ENCODE measurements at places on chromosomes 16 and 17.

- DNase-seq: no peak
Observed at GRCh38 chr17:46869296-46869695, 17.9 kb downstream of the WNT9B start.

GRCh38 chr16:28258567-28258966, 33.8 kb upstream of the SBK1 start:
- no peak for DNase-seq

GRCh38 chr17:42548070-42548837, 4.5 kb upstream of the HSD17B1 start:
- DNase-seq: peak; percentile 66

GRCh38 chr17:45575126-45575885, 84.8 kb upstream of the PLEKHM1 start:
- no peak for DNase-seq

GRCh38 chr17:55177855-55178217, 86.9 kb upstream of the HLF start:
- DNase-seq: no peak

- DNase-seq: no peak
Observed at GRCh38 chr16:81524382-81524781, 79.8 kb downstream of the CMIP start.

DNA sequence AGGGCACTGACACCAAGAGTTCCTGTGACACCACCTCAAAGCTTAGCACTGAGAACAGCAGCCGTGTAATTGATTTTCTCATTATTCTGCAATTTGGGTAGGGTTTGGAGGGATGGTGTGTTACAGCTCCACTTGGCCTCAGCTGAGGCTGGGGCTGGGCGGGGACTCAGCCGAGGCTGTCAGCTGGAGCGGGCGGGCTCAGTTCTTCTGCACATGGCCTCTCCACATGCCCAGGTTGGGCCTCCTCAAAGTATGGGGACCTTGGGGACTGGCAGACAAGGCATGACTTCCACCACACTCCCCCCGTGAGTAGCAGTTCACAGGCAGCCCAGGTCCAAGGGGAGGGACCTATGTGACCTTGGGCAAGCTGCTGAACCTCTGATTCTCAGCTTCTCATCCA, 171.5 kb downstream of the IRF8 start:
- no peak for DNase-seq

DNA sequence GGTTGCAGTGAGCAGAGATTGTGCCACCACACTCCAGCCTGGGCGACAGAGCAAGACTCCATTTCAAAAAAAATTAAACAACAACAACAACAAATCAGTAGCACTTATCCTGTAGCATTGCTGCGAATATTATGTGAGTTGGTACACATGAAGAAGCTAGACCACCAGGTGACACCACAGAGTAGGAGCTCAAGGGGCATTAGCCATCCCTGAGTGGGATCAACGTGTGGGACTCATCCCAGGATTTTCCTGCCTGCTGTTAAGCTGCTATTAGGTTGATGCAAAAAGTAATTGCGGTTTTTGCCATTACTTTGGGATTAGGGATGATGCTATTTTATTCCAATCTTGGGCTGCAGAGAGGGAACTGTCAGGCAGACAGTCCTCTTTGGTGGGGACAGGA, 47.2 kb downstream of the OTOA start:
- DNase-seq: no peak

GRCh38 chr17:30341703-30342249, 7.9 kb upstream of the TMIGD1 start:
- DNase-seq: no peak

- DNase-seq: no peak
Observed at GRCh38 chr16:57825298-57826044, 23.2 kb upstream of the KIFC3 start.

DNA sequence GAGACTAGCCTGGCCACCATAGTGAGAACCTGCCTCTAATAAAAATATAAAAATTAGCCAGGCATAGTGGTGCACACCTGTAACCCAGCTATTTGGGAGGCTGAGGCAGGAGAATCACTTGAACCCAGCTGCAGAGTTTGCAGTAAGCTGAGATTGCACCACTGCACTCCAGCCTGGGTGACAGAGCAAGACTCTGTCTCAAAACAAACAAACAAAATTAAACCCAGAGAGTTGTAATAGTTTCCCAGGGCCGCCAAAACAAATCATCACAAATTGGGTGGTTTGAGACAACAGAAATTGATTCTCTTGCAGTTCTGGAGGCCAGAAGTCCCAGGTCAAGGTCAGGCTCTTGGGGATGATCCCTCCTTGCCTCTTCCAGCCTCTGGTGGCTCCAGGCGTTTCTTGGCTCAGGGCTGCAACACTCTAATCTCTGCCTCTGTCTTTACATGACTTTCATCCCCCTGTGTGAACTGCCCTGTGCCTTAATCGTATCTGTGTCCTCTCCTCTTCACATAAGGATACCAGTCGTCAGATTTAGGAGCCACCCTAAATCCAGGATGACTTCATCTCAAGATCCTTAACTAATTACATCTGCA, 100.3 kb upstream of the NOL11 start:
- no peak for DNase-seq

DNA sequence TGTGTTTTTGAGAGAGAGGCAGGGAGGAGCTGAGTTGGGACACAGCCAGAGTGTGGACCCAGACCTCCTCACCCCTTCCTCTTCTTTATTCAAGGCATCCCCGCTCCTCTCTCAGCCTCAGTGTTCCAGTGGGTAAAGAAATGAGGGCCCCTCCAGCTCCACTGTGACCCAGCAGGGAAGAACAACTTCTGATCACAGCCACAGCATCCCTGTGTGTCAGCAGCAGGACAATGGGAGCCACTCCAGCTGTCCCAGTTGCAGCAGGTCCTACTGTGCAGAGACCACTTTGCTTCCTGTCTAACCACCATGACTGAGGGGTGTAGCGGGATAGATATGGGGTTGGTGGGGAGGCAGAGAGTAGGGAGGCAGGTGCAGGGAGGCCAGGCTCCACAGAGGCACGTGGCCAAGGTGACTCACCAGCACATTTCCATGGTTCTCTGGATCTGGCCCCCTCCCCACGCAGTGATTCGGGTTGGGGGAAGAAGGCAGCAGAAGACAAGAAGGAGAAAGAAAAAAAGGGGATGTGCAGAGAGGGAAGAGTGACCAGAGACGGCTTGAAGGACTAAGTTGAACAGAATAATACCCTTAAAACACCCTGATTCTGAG, 24.5 kb downstream of the PIK3R5 start:
- DNase-seq: no peak

- DNase-seq: no peak
Observed at GRCh38 chr17:47423406-47424295, 99.9 kb downstream of the EFCAB13 start.

GRCh38 chr17:68288804-68289203, 2.1 kb downstream of the SLC16A6 start:
- no peak for DNase-seq

GRCh38 chr16:85464383-85465305, 148.5 kb upstream of the GSE1 start:
- peak; percentile 23 for DNase-seq

DNA sequence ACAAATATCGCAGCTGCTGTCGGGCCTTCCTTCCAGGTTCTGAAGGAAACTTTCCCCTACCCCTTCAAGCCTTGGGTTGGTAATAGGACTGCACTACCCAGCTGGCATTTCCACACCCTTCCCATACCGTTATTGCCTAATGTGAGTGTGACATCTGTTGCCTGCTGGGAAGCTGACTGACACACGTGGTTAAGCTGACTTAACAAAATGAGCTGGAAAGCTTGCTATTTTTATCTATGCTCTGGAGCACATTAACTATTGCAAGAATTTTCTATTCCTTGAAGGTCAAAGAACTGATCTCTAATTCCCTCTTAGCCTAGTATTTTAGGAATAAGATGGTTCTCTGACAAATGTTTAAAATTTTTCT, 79.5 kb downstream of the PMP22 start:
- DNase-seq: no peak

GRCh38 chr16:17177242-17177958, 293.4 kb downstream of the XYLT1 start:
- no peak for DNase-seq

DNA sequence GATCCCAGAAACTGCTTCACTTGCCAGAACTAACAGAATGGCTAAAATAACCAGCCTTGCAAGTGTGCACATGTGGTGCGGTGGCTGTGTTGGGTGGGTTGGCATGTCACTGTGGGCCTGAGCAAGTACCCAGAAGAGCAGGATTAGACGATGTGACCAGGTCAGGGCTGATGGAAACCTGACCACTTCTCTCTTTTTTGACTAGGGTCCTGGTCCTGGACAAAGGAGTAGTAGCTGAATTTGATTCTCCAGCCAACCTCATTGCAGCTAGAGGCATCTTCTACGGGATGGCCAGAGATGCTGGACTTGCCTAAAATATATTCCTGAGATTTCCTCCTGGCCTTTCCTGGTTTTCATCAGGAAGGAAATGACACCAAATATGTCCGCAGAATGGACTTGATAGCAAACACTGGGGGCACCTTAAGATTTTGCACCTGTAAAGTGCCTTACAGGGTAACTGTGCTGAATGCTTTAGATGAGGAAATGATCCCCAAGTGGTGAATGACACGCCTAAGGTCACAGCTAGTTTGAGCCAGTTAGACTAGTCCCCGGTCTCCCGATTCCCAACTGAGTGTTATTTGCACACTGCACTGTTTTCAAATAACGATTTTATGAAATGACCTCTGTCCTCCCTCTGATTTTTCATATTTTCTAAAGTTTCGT, 16.7 kb downstream of the ANKRD40 start:
- DNase-seq: no peak

- DNase-seq: no peak
Observed at GRCh38 chr17:79621151-79621943, 10.5 kb upstream of the RBFOX3 start.

DNA sequence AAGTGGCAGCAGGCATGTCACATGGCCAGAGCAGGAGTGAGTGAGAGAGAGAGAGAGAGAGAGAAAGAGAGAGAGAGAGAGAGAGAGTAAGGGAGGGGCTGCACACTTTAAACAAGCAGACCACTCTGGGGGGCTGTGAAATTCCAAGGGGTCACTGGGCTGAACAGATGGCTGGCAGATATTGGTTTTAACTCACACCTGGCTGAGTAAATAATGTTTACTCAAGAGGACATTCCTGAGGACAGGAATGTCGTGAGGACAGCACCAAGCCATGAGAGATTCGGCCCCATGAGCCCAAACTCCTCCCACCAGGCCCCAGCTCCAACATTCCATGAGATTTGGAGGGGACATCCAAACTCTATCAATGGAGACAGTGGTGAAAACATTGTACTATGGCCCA, 269.7 kb downstream of the CBLN1 start:
- DNase-seq: no peak

- DNase-seq: no peak
Observed at GRCh38 chr17:68293490-68294195, 2.3 kb downstream of the ARSG start.

DNA sequence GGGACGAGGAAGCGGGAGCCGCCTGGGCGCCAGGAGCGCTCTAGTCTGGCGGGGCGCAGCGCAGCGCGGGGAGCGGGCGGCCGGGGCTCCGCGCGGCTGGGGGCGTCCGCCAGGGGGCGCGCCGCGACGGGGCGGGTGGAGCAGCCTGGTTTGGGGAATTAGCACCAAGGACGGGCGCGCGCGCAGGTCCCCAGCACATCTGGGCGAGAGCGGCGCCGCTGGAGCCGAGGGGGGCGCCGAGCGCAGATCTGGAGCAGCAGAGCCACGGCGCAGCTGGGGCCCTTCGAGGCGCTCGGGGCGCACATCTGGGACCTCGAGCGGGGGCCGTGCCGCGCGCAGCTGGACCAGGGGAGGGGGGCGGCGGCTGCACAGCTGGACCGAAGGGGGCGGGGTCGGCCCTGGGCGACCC, at the start of gene NXPH3:
Gene NXPH3, plus strand, starts transcription at position 193 of the 409 bp plus-strand sequence. CDS start 349 bp downstream, outside the sequence.
- DNase-seq: no peak

DNA sequence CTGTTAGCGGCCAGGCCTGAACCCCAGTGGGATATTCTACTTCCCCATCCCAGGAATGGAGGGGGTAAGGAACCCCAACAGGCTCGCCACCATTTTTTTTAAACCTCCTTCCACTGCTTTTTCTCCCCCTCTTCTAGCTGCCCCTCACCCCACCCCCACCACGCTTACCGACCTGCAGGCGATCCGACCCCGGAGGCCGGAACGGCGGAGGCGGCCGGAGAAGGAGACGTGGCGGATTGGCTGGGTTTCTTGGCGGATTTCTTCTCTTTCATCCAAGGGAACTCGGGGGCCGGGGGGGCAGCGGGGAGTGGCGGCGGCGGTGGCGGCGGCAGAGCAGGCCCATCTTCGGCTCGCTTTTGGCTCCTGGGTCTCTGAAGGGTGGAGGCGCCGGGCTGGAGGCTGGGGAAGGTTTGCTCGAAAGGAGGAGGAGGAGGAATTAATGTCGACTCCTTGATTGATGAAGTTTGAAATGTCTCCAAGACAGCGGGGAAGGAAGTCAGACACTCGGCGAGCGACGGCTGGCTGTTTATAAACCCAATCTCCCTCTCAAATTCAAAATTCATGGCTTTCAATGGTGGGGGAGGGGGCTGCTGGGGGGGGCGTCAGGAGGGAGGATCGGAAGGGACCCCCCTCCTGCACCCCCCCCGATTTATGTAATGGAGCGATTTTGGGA, 424 bp downstream of the HOXB2 start:
- peak; percentile 55 for DNase-seq

- peak; percentile 58 for DNase-seq
Observed at GRCh38 chr17:41518789-41519449, at the start of gene KRT15. Gene KRT15, minus strand, starts transcription at chr17:41518890. Its CDS starts 63 bp downstream, at chr17:41518827.

DNA sequence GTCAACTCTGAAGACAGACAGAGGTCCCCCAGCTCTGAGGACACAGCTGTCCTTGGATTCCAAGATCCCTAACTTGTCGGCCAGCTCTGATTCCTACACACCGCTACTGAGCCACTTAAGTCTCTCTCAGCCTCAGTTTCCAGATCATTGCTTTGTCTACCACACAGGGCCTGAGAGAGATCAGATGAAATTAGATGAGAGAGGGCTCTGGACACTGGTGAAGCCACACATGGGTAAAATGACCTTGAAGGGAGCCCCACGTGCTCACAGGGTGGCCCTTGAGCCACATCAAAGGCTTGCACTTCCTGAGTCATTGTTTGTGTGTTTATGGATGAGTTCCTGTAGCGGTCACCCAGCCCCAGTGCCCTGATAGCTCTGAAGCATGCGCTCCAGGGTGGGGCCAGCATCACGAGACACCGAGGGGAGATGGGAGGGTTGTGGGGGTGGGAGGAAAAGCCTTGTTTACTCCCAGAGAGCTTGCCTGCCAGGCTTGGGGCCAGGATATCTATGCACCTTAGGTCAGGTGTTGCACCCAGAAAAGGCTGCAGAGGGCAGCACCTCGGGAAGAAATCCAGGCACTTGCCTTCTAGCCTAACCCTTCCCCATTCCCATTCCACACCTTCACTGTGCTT, 32.7 kb upstream of the SLC6A2 start:
- no peak for DNase-seq

- no peak for DNase-seq
Observed at GRCh38 chr17:51706093-51706492, 445.7 kb downstream of the UTP18 start.

- peak; percentile 36 for DNase-seq
Observed at GRCh38 chr17:74210191-74211140, 2.9 kb upstream of the TTYH2 start.

GRCh38 chr16:88999457-89000206, 22.6 kb upstream of the CBFA2T3 start:
- DNase-seq: no peak
